DMS79 treated with DMSO at 0.1 percent for 48 hours (cell line): ENCODE measurements at places on chromosomes 11 and 22.
A peak's percentile ranks its signal among the peaks of the same experiment; 100 is the strongest.

DNA sequence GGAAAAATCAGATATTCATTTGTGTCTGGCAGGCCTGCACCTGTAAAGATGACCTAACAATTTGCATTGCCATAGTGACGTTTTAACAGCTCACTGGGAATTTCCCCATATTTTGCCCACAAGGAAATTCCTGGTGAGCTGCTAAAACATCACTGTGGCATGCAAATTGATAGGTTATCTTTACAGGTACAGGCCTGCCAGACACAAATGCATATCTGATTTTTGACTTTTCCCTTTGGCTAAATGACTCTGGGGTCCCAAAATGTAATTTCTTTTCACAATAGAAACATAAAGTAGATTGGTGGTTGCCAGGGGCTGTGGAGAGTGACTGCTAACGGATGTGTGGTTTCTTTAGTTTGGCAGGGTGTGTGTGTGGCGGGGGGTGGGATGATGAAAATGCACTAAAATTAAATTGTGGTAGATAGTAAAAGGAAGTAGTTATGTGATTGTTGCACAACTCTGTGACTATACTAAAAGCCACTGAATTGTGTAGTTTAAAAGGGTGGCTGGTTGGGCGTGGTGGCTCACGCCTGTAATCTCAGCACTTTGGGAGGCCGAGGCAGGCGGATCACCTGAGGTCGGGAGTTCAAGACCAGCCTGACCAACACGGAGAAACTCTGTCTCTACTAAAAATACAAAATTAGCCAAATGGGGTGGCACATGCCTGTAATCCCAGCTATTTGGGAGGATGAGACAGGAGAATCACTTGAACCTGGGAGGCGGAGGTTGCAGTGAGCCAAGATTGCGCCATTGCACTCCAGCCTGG, 18.5 kb upstream of the FEZ1 start:
- no peak for DNase-seq

GRCh38 chr22:45549762-45550378, 47.2 kb downstream of the FBLN1 start:
- no peak for DNase-seq

- DNase-seq: peak; percentile 1
Observed at GRCh38 chr22:45304971-45305370, 4.8 kb upstream of the FAM118A start.

GRCh38 chr22:45552580-45553350, 50.1 kb downstream of the FBLN1 start:
- no peak for DNase-seq

DNA sequence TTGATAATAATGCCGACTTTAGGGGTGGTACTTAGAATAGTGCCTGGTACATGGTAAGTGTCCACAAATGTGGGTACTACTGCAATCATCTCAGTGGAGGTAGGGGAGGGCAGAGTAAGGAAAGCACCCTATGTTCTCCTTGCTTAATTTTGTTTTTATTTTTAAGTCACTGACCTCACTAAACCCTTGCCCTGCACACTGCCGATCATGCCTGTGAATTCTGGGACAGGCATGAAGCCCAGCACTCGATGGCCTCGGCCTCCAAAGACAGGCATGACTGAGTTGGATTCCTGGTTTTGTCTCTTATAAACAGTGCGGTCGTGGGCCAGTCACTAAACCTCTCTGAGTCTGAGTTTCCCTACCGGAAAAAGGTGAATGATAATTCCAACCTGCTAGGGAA, 6.9 kb downstream of the LGALS12 start:
- no peak for DNase-seq

DNA sequence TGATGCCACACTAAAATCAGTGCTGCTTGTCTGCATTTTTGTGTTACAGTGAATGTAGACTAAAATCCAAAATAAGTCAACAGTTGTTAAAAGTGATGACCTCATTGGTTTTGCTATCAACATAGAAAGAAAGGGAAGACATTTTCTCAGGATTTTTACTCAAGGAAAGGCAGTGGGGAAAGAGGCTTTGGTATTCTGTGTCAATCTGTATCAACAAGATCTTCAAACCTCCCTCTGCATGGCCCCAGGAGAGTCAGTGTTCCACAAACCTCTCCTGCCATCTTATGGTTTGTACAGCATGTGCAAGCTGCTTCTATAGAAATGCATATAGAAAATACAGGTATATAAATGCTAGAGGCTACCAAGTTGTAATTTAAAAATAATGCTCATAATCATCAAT, 13.8 kb upstream of the OR51M1 start:
- no peak for DNase-seq

DNA sequence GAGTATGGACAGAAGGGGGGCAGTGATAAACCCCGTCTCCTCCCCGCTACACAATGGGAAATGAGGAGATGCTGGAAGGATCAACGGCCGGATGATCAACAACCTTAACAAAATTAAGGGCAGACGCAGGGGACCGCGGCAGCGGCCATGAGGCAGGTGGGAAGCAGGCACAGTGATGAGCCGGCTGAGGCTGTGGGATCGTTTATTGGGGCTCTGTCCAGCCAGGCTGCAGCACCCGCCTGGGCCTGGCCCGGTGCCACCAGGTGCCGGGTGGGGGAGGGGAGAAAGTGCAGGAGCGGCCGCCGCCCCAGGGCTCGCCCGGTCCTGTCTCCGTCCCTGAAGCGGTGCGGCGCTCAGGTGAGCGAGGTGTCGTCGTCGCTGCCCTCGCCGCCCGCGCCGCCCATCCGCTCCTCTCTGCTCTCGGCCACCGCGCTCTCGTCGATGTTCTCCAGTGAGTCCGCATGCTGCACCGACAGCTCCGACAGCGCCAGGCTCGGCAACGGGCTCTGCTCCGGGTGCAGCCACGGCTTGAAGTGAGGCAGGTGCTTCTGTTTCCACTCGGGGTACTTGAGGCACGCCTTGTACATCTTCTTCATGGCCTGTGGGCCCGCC, 2.4 kb upstream of the ARAP1 start:
- no peak for DNase-seq

DNA sequence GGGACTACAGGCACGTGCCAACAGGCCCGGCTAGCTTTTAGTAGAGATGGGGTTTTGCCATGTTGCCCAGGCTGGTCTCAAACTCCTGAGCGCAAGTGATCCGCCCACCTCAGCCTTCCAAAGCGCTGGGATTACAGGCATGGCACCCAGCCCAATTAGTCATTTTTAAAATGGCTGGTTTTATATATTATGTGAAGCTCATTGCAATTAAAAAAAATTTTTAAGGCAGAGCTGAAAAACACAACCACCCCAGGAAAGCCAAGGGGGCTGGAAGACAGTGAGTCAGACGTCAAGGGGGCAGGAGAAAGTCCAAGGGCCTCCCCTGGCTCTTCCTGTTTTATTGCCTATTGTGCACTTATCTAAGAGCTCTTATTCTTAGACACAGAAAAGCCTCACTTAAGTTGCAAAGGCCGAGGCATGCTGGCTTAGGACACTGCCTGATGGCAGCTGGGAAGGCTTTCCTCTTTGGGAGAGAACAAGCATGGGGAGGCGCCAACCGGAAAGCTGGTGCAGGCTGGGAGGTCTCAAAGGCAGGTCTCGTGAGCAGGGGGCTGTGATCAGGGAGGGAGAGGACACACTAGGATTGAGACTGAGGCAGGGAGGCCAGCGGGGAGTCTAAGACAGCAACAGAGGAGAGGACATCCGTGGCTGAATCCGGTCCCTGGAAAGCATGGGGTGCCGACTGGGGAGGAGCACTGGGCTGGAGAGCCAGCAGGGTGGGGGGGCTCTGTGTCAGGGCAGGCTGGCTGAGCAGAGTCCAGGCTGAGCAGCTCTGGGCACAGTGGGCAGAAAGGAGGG, 11.1 kb upstream of the OSM start:
- peak; percentile 20 for DNase-seq

- no peak for DNase-seq
Observed at GRCh38 chr11:71519546-71519945, 7.5 kb upstream of the KRTAP5-7 start.

GRCh38 chr22:24101966-24102365, 79.3 kb upstream of the SUSD2 start:
- DNase-seq: no peak

DNA sequence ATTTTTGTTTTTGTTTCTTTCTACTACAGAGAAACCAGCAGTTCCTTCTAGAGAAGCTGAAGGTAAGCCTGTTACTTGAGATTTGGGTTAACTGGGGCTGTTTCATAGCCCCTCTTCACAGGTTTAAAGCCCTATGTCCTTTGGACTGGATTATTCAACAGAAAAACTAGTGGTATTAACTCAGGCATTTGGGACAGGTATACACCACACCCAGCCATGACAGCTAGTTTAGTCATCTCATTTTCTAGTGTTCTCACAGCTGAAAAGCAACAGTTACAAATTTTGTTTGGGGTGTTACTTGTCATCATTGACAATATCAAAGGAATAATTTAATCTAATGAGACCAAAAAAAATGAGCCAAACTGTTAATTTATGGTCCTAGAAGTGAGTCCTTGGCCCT, 14.0 kb downstream of the LAYN start:
- DNase-seq: no peak

GRCh38 chr11:3914805-3915204, 59.3 kb downstream of the STIM1 start:
- no peak for DNase-seq

DNA sequence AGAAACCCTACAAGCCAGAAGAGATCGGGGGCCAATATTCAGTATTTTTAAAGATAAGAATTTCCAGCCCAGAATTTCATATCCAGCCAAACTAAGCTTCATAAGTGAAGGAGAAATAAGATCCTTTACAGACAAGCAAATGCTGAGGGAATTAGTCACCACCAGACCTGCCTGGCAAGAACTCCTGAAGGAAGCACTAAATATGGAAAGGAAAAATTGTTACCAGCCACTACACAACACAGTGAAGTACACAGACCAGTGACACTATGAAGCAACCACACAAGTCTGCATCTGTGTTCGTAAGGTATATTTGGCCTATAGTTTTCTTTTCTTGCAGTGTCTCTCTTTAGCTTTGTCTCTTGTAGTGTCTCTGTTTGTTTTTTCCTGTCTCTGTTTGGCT, 29.0 kb downstream of the TMEM225 start:
- DNase-seq: no peak

DNA sequence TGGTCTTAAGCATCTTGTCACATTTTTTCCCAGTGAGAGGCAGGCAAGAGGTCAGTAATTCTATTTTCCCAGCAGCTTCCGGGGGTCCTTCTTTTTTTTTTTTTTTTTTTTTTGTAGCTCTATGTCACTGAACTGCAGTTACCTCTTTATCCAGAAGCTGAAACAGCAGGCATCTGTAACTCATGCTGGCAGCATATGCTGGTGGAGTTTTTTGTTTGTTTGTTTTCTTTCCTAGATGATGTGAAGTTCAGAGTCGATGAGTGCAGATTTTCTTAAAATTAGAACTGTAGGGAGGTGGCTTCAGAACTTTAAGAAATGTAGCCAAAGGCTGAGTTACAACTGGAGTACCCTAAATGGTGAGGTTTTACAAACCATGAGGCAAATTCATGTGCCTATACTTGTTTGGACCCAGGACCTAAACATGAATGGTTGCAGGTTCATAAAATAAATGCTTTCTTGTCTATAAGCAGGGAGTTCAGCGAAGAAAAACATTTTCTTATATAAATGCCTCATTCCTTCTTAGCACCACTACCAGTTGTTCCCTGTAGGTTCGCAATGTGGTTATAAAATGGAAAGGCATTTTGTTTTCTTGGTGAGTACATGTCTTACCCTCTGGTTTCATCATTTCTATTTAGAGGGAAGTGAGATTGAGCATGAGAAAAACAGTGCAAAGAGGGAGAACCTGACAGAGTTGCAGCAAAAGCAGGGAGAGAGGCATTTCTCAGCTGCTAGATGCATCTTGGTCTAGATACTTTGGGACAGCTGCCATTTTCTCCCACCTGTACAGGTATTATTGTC, 84.0 kb downstream of the TRIM44 start:
- no peak for DNase-seq

- no peak for DNase-seq
Observed at GRCh38 chr11:131073167-131073566, 156.9 kb upstream of the SNX19 start.

- no peak for DNase-seq
Observed at GRCh38 chr11:37558619-37559210, 960.7 kb upstream of the RAG2 start.

DNA sequence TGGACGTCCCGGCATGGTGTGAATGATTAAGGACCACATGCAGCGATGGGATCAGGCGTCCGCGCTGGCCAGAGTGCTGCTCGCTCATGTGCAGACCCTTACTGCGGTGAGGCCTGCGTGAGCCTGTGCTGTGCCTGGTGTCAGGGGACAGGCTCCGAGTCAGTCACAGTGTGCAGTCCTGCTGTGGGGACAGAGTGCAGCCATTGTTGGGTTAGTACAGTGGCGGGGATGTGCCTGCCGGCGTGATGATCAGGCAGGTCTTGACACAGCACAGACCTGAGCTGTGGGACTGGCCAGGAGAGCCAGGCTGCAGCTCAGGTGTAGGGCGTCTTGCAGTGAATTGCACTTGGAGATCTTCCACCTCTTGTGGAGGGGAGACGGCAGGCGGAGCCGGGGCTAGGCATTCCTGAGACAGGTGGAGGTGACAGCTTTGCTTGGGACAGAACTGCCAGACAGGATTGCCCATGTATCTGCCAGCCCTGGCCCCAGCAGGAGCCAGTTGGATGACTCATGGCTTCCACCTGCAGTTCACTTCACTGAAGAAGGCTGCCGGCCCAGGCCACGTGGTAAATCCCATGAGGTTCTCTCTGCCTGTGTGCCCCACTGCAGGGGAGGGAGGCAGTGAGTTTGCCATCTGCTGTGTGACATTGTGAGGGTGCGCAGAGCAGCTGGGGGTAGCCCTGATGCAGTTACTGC, 17.3 kb downstream of the TRMU start:
- DNase-seq: peak; percentile 26

DNA sequence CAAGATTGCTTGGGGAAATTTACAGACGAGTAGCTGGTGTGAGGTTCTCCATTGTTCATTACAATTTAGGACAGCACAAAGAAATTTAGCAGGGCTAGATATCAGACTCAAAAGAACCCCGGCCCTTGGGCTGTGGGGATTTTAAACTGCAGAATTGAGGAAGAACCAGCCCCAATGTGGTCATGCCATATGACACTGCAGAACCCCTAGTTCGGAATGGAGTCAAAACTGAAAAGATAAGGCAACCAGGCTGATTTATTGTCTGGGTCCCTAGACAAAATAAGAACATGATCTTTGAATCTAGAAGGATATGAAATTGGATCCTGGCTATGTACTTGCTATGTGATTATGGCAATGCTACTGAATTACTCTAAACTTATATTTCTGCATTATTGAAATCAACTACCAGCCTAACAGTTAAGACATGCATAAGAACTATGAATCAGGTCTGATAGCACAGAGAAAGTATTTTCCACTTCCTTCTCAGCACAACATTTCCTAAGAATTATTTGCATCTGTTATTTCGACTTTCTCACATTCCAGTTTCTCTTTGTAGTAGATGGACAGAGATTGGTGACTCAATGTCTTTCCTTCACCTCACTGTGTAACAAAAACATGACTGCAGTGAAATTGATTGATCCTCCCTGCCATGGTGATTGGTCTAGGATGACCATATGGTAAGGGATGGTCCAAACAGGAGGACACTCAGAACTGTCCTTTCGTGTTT, 13.2 kb downstream of the MMP3 start:
- DNase-seq: no peak

GRCh38 chr11:65944767-65945166, 513 bp upstream of the TSGA10IP start:
- no peak for DNase-seq
